NCI-H1105 (cell line): ENCODE measurements at places on chromosomes 6 and 20.

DNA sequence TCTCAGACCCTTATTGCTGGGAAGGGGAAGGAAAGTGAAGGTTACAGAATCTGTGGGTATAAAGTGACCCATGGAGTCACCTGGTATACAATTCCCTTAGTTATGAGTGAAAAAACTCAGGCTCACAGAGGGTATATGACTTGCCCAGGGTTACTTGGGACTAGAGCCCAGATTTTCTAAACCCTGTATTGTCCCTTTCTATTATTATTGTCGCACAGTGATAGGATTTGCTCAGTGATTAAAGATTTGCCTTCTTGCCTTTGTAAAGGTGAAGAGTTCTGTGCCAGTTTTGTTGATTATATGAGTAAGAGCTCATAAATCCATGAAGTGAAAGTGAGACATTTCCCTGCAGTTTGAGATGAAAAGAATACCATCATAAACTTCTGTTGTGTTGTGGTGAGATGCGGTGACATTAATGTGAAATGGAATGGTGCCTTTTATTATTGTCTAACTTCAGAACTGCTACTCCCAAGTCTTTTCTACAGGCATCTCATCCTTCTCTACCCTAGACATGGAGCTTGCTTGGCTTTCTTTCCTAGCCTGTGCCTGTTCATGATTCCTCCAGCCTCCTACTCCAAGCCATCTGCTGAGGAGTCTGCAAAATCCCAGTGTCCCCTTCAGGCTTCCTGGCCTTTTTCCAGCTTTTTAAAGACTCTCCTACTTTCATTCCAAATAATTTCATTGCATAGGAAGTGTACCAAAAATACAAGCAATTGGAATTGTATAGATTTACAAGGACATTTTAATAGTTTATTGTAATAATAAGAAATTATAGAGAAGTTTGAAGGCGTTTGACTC lies 33.5 kb upstream of the ADIG start:
- DNase-seq, result no peak

DNA sequence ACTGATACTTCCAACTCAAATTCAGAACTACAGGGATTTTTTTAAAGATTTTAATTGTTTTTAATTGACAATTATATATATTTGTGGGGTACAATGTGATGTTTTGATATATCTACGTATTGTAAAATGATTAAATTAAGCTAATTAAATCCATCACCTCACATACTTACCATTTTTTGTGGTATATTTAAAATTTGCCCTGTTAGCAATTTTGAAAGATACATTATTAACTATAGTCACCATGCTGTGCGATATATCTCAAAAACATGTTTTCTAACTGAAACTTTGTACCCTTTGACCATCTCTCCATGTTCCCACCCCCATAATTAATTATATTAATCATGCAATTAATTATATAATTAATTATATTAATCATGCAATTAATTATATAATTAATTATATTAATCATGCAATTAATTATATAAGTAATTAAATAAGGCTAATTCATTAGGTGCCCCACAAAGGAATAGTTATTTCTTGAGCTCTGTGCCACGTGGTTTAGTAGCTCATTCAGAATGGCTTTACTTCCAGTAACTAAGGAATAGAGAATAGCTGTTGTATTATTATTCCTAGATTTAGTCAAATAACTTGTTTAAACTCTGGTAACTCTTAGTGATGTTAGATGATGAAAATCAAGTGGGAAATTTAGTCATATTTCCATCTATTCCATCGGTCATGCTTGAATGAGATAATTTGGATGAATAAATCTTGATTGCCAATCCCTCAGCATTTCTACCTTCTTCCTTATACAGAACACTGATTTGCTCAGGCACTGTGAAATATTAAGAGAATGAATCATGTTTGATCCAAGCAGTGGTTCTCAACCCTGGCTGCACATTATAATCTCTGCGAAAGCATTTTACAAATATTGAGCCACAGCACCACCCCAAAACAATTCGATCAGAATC lies 25.1 kb downstream of the LOC128125822 start:
- no peak for DNase-seq

DNA sequence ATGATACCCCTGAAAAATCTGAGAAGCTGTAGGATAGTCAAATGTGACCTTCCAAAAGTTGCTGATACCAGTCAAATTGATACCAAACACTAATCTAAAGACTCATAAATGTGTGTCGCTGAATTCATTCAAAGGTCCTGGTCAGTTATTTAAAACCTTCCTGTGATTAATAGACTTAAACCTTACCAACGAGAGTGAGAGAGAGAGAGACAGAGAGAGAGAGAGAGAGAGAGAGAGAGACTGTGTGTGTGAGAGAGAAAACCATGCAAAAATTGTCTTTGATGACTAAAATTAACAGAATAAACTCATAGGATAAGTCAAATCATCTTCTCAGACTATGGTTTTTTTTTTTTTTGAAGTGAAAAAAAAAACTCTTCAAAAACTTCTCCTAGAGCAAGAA lies 370.9 kb upstream of the HS3ST5 start:
- no peak for DNase-seq

GRCh38 chr6:105304366-105304765 lies 98.5 kb downstream of the PREP start:
- DNase-seq, result no peak

DNA sequence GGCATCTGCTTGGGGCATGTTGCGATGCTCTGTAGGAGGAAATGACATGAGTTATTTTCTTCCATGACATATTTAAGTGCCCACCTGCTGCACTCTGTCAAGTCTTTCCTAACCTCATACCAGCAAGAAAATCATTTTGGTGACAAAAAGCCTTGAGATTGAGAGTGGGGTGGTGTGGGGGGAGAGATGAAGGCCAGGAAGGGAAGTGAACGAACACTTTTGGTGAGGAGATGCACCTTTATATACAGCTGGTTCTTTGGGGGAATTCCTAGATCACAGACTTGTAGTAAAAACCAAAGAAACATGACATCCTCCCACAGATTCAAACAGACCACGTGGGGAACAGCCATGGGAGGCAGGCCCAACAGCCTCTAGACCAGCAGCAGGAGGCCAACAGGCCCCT lies 26.1 kb downstream of the NCOA5 start:
- DNase-seq, result no peak

GRCh38 chr6:162377735-162378134 lies 349.8 kb downstream of the PRKN start:
- no peak for DNase-seq
